ENCODE measurements at places on chromosomes 2 and 18.

- DNase-seq, result no peak
Observed at GRCh38 chr18:4511166-4511565, 56.1 kb upstream of the DLGAP1 start.

DNA sequence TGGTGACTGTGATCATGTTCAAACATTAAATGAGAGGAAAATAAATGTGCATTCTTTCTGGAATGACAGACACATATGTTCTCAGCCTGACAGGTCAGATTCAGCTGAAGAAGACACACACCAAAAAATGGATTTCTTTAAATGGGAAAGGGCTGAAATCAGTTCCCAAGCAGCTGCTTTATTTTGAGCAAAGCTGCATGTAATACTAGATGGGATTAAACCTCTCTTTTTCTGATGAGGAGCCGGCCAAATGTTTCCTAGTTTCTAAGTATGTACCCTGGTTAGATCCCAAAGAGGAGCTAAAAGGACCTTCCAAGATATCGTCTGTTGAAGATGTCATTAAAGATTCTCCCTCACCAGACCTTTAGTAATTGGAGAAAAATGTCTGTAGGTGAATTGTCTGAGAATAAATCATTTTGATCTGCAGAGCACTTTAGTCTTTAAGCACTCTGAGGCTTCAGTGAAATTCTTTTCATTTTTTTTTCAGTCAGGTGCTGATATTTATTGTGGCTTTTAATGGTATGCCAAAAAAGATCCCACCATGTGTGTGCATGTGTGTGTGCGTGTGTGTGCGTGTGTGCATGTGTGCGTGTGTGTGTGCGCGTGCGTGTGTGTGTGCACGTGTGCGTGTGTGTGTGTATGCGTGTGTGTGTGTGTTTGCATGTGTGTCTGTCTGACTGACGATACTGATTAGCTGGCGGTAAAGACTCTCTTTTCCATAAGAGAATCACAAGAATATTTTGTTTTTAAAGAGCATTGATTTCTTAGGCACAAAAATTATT, 175.8 kb downstream of the IRS1 start:
- DNase-seq, result no peak

DNA sequence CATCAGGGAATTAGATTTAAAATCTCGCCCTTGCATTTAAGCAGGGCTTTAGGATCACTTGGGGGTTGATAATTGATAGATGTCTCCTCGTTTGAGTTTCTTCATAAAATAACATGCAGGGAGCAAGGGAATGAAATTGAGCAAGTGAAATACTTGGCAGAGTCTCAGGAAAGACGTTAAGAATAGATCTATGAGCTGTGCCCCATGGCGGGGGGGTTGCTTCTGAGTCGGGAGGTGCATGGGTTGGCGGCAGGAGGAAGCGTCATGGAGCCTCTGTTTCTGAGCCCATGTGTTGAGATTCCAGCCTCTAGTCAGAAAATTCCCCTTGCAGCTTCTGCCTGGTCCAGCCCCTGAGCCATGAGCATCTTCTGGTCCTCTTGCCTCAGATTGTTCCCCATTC, 82.0 kb downstream of the APOB start:
- no peak for DNase-seq

- DNase-seq, result no peak
Observed at GRCh38 chr2:212480447-212480846, 58.2 kb downstream of the ERBB4 start.

GRCh38 chr2:192151853-192152252, 42.9 kb downstream of the TMEFF2 start:
- DNase-seq, result peak; percentile 59

GRCh38 chr2:99600981-99601651, 111.3 kb upstream of the REV1 start:
- no peak for DNase-seq

DNA sequence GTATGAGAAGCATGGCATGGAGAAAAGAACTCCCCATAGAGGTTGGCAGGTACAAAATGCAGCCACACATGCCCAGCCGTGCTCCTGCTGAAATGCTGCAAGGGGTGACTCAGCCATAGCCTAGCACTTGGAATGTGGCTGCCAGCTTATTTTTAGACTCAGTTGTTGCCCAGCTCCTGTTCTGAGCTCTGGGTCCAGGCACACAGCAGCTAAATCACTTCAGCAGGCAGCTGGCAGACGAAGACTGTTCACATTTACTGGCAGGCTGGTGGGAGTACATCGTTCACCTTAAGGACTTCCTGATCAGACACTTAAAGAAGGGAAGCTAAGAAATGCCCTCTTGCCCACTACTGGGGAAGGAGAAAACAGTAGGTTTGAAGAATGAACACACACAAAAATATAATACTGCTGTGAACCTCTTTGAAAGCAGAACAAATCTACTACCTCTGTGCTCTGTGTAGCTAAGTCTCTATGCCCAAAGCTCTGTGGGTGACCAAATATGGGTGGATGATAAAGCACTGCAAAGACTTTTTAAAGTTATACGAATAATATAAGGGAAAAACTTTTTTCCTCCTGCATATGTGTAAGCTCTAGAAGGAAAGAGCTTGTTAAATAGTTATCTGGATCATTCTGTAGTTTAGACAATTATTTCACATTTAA, 146.1 kb downstream of the LNPK start:
- DNase-seq, result peak; percentile 25

DNA sequence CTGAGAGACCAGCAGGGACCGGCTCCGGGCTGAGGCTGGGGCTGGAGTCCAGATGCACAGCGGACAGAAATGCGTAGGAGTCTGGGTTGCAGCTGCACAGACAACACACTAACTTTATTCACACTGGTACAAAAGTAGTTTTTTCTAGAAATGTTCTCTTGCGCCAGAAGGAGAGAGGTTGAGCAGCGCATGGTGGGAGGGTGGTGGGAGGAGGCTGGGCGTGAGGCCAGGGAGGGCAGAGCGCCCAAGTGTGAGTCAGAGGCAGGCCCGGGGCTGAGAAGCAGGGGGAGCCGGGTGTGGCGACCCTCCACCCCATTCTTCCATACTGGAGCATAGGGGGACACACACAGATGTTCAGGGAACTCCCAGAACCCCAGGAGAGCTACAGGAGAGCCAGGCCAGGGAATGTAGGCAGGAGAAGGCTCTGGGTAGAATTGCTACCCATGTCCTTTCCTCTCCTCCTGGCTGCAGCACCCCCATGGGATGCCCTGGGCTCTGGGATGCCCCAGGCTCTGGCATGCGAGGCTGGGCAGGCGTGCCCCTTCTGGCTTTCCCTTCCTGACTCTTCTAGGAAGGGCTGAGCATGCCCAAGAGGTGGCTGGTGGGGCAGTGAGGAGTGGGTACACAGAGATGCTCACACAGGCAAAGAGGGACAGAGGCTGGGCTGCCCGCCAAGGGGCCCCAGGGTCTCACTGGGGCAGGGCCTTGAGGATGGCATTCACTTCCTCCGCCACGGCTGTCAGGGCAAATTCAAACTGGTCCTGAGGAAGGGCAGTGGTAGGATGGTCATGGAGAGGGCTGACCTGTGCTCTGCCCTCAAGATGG, 10.6 kb downstream of the DNAJB2 start:
- no peak for DNase-seq

DNA sequence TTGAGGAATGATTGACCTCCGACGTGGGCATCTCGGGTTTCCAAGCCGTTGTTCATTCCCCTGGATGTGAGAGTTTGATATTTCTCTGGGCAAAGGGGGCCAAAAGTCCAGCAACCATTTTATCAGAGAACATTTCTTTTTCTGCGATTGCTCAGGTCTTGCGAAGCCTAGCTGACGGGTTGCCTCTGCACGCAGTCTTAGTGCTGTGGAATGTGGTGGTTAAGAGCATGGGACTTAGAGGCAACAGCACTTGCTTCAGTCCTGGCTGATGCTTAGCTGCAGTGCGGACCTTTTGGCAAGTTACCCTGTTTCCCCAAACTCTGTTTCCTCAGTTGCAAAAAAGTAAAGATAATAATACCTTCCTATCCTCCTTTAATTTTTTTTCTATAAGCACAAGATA, 45.0 kb downstream of the FAP start:
- DNase-seq, result no peak

- no peak for DNase-seq
Observed at GRCh38 chr2:53490659-53491058, 276.9 kb upstream of the CHAC2 start.

- no peak for DNase-seq
Observed at GRCh38 chr2:240355962-240356361, 79.5 kb upstream of the GPC1 start.

- DNase-seq, result peak; percentile 42
Observed at GRCh38 chr2:65630643-65631042, 198.2 kb upstream of the SPRED2 start.

DNA sequence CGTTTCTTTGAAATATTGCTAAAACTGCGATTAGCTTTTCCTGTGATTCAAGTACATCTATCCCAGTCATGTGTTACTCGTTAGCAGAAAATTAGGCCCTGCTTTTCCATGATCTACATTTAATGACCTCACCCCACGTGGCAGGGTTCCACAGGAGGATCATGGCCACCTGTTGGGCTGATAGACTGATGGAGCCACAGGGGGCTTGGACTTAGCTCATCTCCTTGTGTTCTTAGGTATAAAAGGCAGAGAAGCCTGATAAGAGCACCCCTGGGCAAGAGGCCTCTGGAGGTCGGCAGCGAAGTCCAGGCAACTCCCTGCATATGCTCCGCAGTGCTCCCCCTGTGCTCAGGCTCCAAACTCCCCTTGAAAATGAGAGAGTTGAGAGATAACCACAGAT, 12.9 kb downstream of the FZD7 start:
- DNase-seq, result no peak

GRCh38 chr18:74654638-74655037, 57.0 kb downstream of the ZNF407 start:
- DNase-seq, result peak; percentile 49

- no peak for DNase-seq
Observed at GRCh38 chr18:56825878-56826277, 174.7 kb downstream of the WDR7 start.

DNA sequence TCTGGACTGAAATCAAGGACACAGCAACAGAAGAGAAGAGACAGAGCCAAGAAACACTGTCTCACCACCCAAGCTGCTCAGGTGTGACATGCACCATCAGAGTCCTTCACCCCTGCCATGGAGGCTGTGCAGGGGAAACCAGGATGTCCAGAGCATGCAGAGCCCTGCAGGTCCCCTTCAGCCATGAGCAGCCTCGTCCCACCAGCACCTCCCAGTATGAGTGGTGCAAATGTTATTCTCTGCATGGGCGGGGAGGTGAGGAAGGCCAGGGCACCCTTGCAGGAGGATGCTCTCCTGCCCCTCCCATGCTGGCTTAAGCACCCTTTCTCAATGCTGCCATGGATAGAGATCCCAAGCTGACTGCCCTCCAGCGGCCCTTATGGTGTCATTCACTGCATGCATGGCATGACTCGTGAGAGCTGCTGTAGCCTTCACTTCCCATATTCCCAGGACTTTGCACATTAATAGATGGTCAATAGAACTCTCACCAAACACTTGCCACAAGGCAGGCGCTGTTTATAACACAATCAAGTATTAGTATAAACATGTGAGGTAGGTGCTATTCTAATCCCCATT, 171.0 kb downstream of the ANAPC1 start:
- DNase-seq, result no peak

GRCh38 chr18:2396162-2396505, 175.2 kb downstream of the METTL4 start:
- DNase-seq, result no peak

GRCh38 chr2:194443926-194444325, 1213.1 kb upstream of the SLC39A10 start:
- DNase-seq, result no peak

DNA sequence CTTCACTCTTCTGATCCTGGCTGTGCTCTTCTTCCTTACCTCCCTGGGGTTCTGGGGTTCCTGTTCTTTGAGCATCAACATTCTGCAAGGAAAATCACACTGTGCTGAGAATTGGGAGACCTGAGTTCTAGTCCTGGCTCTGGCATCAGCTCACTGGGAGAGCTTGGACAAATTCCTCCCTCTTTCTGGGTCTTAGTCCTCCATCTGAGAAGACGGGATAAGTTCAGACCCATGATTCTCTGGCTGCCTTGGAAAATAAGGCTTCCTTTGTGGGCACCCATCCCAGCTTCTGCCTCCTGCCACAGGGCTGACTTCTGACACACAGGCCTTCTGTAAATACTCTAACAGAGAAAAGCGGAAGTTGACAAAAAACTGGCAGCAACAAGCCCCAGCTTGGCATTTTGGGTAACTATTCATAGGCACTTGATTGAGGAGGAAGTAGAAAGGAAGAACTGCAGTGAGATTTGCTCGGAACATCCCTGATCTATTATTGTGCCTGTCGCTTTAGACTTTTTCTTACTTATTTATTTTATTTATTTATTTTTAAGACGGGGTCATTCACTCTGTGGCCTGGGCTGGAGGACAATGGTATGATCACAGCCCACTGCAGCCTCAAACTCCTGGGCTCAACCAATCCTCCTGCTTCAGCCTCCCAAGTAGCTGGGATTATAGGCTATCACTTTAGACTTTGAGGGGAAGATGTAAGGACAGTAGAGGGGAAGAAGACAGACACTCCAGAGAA, 7.9 kb downstream of the PCBP1 start:
- DNase-seq, result peak; percentile 98

DNA sequence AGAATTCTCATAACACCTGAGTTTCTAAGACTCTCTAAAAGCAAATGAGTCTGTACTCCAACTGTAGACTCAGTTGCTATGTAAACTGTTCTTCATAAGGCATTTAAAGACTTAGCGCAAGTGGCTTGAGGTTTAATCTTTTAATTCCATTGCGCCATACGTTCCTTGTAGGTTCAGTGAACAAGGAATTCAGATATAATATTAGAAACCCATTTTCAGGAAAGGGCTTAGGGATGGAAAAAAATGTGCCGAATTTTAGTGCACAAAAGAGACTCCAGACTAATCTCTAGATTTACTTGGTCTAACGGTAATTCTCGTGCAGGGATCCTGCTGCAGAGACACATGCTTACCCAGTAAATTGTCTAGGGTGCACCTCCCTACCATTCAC, 268.9 kb upstream of the TANK start:
- DNase-seq, result no peak

DNA sequence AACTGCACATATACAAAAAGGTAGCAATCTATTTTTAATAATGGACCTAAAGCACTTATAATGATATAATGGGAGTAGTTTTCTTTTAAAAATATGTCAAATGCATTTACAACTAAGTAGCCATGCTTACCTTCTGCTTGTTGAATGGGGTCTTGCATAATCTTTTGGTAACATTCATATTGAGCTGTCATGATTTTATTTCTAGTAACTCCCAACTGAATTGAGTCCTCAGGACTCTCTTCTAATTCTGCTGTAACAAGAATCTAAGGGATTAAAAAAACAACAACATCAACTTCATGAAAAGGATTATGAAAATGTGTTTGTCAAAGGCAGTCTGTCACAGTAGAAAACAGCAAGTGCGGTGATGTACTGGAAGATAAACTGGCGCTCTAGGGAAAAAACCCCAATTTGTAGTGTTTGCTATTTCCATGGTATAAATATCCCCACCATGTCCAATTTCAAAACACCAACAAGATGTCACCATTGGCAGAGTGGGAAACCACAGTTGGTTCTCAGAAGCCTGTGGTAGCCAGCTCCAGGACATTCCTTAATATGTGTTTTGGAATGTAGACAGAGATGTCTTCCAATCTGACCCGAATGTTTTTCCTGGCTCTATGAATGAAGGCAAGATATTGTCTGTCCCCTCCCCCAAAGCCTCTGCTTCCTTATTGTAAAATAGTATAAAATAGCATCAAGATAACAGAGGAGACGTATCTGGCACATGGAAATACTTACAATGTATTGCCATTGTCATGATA, 64.8 kb downstream of the CALCRL start:
- DNase-seq, result no peak

- DNase-seq, result no peak
Observed at GRCh38 chr18:77702686-77703085, 453.0 kb downstream of the GALR1 start.

- DNase-seq, result no peak
Observed at GRCh38 chr18:36340246-36340645, 42.7 kb downstream of the FHOD3 start.

- DNase-seq, result no peak
Observed at GRCh38 chr2:166812166-166812891, 76.0 kb upstream of the XIRP2 start.
